ENCODE measurements at places on chromosomes 2 and 18.

DNA sequence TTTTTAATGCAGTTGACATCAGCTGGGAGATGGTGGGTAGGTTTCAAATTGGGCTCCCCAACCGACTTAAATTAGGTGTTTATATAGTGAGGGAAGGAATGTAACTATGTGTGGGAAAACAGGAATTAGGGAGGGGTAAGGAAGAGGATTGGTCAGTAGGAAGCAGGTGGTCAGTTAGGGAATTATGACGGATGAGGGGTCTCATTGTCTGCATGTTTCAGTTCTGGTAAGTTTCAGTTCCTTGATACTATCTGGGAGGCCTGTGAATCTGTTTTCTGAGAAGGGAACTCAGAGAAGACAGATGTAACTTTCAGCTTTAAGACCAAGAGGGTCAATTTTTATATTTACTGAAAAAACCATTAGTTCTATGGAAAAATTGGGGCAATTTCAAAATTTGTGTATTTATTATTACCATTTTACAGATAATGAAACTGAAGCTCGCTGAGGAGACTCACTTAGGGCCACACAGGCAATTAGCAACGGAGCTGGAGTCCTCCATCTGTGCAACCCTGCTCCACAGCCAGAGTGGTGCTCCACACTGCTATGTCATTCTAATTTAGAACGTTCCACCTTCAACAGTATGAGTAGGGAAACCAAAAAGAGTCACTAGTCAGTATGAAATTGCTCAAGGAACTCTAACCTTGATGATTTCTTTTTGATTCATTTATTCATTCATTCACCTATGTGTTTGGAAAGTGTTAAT is 36.0 kb upstream of the CCDC195 start:
- no peak for DNase-seq

- DNase-seq, result no peak
Observed at GRCh38 chr2:5685225-5685624, 7.0 kb upstream of the SOX11 start.

GRCh38 chr2:156110890-156111289 is 221.6 kb downstream of the NR4A2 start:
- no peak for DNase-seq

- no peak for DNase-seq
Observed at GRCh38 chr18:31401156-31402025, 24.8 kb downstream of the DSG4 start.

- no peak for DNase-seq
Observed at GRCh38 chr2:143679617-143680016, 550.4 kb downstream of the ARHGAP15 start.

DNA sequence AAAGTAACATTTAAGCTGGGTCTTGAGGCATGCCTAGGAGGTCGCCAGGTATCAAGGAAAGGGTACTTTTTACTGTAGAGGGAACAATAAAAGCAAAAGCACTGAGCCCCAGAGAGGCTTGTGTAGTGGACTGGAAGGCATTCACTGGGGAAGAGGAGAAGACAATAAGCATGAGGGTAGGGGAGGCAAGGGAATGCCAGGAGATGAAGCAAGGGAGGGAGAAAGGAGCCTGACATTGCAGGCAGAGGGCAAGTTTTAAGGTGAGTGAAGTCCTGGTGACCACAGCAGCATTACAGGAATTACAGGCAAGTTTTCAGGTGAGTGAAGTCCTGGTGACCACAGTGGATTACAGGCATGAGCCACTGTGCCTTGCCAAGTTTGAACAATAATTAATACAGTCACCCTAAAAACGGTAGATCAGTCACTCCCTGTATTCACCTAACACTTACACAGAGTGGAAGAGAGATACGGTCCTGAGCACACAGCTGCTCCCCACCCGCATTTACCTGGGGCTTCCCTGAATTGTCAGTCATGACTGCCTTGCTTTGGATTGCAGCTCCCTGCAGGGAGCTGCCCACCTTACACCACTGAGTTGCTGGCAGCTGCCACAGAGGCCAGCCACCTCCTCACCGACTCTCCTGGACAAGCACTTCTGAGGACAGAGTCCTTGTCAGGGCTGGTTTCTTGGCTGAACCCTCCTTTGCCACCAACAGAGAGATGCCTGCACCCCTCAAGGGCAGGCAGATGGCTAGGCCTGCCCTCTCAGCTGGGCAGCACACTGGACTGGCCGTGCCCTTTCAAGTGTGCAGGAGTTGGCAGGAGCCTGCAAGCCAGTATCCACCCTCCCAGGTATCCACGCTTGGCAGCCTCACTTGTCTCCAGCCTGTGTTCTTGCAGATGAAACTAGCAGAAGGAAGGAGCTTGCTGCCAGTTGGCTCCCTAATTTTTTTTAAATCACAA is 153.2 kb upstream of the MSH6 start:
- no peak for DNase-seq

DNA sequence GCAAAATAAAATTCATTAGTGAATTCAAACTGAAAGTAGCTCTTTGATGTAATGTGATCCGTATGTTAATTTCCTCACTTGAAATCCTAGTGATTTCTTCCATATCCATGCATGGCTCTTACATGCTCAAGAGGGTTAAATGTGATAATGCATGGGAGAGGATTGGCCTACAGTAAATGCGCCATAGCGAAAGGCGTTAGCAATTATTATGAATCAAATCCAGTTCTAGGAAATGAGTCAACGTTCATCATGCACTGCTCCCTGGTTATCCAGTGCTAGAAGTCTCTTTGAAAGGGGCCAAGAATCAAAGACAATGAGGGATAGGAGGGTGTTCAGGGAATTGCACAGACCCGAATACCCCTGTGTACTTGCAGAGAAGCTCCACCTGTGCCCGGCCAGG is 101.4 kb upstream of the RASGRP3 start:
- no peak for DNase-seq

GRCh38 chr2:47631792-47632398 is 151.1 kb upstream of the MSH6 start:
- no peak for DNase-seq

GRCh38 chr2:187552828-187553681 is 1.2 kb downstream of the TFPI start:
- DNase-seq, result no peak

- no peak for DNase-seq
Observed at GRCh38 chr2:237358721-237359517, 55.0 kb downstream of the COL6A3 start.

- no peak for DNase-seq
Observed at GRCh38 chr2:54432251-54433015, 23.7 kb upstream of the SPTBN1 start.

DNA sequence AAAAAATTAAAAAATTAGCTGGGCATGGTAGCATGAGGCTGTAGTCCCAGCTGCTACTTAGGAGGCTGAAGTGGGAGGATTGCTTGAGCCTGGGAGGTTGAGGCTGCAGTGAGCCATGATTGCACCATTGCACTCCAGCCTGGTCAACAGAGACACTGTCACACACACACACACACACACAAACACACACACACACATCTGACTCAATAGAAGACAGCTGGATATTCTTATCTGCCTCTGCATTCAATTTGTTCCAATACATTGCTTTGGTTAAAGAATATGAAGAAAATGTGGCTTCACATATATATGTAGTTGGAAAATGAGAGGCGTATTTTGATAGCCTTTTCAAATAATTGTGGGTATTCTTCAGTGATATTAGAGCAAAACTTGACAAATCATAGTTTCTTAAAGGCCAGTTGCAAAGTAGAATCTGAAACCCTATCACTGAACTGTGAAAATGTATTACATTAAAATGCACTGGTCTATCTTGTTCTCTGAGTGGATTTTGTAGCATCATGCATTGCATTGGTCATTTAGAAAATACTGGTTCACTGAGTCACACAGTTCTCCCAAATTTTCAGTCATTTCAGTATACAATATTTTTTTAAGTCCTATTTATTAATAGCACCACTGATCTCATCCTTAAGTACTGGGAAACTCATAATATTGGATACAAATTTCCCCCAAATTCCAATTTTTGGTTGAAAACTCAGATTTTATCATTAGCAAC is 140.9 kb downstream of the MCFD2 start:
- DNase-seq, result no peak

- peak; percentile 91 for DNase-seq
Observed at GRCh38 chr2:3282056-3282998, 95.3 kb downstream of the EIPR1 start.

GRCh38 chr2:30705056-30705455 is 102.2 kb downstream of the CAPN13 start:
- DNase-seq, result no peak

DNA sequence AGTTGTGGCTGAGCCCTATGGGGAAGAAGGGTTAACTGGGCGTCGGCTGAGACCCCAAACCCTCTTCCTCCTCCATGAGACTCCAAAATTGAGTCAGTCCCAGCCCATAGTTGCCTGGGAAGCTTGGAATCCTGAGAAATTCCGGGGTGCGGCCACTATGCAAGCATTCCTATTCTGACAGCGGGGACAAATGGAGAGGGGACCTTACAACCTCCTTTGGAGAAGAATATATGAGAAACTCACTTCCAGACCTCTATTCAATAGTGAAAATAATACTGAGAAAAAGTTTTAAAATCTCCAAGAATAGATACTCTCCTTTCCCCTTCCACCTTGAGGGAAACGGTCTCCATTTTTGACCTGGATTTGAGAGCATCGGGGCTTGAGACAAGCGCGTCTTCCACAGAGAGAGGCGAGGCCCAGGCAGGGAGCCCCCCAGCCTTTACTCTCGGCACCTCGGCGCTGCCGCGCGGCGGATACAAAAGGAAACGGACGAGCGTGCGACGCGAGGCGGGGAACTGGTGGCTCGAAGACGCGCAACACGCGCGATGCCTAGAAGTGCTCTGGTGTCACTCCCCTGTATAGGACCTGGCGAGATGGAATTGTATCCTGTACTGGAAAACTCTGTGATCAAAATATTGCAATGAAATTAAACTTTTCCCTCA is 11.1 kb downstream of the NR4A2 start:
- DNase-seq, result no peak

- DNase-seq, result no peak
Observed at GRCh38 chr2:10785260-10785659, 27.3 kb downstream of the PDIA6 start.

DNA sequence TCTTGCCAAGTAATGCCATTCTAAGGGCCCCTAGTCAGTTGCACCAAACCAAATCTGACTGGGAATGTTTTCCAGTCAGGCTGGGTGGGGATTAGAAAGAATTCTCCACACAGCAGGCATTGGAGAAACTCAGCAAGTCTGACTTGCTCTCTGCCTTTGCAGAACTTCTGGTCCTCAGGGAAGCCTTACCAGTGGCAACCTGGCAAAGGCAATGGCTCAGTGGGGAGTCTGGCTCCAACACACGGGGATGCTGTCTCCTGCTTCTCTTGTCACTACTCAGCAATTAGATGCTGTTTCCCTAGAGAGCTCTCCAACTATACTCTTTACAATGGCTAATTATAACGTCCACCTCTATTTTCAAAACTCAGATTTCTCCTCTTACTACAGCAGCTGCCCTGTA is 810.7 kb downstream of the LRRTM4 start:
- DNase-seq, result no peak

GRCh38 chr18:56987236-56987635 is 159.7 kb upstream of the BOD1L2 start:
- DNase-seq, result no peak

DNA sequence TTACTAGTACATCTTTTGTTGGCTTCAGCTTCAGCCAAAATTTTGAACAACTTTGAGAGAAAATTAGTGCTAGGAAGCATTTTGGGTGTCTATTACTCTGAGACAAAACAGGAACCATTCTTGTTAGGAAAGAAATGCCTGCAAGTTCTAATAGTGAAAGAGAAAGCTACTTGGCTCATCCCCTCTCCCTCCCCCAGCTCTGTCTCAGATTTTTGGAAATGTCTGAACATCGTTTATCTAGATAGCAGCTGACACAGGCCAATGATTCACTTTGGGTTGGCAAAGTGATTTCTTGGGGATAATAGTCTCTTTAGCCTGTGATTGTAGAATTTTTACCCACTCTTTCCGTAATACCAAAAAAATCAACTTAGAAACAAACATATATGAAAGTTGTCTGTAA is 42.3 kb upstream of the PTPRM start:
- DNase-seq, result no peak

GRCh38 chr18:73897517-73897916 is 250.1 kb downstream of the FBXO15 start:
- no peak for DNase-seq

DNA sequence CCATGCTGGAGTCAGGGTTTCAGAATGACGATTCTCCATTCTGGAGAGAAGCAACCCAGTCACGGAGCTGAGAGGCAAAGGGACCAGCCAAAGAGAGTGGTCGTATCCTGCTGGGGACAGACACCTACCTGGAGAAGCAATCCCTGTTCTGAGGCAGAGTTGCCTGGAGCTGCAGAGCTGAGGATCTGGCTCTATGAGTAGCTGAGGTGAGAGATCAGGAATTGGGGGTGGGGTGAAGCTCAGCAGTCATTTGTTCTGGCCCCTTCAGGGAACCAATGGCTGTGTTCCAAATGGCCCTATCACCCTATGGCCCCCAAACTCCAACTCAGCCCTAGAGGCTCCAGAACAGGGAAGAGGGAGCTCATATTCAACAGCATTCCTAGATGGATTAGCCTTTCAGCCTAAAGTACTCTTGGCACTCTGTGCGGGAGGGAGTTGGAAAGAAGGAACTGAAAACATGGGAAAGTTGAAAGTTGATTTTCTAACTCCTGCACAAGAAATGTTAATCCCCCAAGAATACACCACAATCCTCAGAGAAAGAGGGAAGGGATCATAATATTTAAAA is 3.3 kb upstream of the ATRAID start:
- DNase-seq, result no peak

- DNase-seq, result peak; percentile 97
Observed at GRCh38 chr2:219642465-219643083, 15.1 kb downstream of the SLC4A3 start.

DNA sequence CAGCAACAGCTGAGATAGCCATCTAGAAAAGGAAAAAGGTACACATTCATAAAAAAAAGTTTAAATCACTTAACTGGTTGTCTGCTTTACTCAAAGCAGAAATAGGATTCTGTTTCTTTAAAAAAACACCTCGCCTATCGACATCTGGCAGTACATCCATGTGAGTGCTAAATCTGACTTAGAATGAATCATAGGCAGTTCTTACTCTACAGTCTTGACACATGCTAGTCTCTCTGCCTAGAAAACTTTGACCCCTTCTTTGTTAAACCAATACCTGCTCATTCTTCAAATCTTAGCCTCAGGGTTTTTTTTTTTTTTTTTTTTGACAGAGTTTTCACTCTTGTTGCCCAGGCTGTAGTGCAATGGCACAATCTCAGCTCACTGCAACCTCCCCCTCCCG is 37.1 kb upstream of the GPR75 start:
- DNase-seq, result no peak

DNA sequence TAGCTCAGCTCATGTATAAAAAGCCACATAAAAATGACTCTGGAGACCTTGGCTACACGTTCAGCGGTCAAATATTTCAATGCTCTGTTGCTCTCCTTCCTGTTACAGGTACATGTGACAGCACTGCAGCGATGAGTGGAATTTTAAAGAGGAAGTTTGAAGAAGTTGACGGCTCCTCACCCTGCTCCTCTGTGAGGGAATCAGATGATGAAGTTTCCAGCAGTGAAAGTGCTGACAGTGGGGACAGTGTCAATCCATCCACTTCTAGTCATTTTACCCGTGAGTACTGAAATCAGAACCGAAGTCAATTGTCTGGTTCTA is 125.4 kb downstream of the CSRNP3 start:
- no peak for DNase-seq

- no peak for DNase-seq
Observed at GRCh38 chr2:144233733-144234541, 286.0 kb downstream of the ZEB2 start.

- DNase-seq, result no peak
Observed at GRCh38 chr18:57148263-57148662, 1.4 kb downstream of the BOD1L2 start.

- DNase-seq, result no peak
Observed at GRCh38 chr2:15293262-15293937, 267.7 kb downstream of the NBAS start.

Measured in BE2C (cell line).